GM06990 (cell line): ENCODE measurements at places on chromosomes 12 and 14.

GRCh38 chr14:45112896-45113781, 21.1 kb downstream of the FKBP3 start:
- no peak for DNase-seq

DNA sequence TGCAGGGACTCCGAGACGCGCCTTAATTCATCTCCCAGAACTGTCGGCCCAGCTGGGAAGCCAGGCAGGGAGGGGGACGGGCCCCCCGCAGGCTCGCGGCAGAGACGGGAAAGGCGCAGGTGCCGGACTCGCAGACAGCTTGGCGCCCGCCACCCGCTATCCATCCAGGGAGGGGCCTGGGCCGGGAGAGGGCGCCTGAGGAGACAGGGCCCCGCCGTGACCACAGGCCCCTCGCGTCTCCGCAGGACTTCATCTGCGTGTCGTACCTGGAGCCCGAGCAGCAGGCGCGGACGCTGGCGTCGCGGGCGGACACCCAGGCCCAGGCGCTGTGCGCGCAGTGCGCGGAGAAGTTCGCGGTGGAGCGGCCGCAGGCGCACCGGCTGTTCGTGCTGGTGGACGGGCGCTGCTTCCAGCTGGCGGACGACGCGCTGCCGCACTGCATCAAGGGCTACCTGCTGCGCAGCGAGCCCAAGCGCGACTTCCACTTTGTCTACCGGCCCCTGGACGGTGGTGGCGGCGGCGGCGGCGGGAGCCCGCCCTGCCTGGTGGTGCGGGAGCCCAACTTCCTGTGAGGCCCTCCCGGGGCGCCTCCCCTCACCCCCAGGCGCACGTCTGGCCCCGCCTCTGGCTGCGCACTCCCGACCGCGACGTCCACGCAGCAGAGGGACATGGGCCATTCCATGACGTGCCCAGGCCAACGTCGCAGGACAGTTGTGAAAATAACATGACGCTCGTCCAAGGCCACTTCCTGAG, 60.6 kb downstream of the LGMN start:
- no peak for DNase-seq

- DNase-seq = no peak
Observed at GRCh38 chr14:33039311-33039710, 100.6 kb downstream of the NPAS3 start.

DNA sequence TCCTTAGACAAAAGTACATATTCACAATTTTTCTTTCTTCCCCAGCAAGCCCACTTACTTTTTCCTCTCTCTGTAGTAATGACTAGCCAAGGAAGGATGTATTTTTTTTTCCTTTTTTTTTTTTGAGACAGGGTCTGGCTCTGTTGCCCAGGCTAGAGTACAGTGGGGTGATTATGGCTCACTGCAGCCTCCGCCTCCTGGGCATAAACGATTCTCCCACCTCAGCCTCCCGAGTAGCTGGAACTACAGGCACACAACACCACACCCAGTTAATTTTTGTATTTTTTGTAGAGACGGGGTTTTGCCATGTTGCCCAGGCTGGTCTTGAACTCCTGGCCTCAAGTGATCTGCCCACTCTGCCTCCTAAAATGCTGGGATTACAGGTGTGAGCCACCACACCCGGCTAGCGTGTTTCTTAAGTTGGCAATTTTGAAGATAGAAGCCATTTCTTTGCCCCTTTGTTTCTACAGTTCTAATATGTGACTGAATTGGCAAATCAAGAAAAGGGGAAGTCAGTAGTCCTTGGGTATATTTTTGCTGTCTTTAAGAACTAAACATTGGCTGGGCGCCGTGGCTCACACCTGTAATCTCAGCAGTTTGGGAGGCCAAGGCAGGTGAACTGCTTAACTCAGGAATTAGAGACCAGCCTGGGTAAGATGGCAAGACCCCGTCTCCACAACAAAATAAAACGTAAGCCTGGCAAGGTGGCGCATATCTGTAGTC, 3.2 kb upstream of the NACA start:
- no peak for DNase-seq

DNA sequence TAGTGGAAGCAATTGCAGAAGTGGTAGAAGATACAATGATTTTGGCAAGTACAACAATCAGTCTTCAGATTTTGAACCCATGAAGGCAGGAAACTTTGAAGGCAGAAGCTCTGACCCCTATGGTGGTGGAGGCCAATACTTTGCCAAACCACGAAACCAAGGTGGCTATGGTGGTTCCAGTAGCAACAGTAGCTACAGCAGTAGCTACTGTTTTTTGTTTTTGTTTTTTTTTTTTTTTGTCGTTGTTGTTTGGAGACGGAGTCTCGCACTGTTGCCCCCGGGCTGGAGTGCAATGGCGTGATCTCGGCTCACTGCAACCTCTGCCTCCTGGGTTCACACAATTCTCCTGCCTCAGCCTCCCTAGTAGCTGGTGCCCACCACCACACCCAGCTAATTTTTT, 47.4 kb downstream of the IFNG-AS1 start:
- no peak for DNase-seq

DNA sequence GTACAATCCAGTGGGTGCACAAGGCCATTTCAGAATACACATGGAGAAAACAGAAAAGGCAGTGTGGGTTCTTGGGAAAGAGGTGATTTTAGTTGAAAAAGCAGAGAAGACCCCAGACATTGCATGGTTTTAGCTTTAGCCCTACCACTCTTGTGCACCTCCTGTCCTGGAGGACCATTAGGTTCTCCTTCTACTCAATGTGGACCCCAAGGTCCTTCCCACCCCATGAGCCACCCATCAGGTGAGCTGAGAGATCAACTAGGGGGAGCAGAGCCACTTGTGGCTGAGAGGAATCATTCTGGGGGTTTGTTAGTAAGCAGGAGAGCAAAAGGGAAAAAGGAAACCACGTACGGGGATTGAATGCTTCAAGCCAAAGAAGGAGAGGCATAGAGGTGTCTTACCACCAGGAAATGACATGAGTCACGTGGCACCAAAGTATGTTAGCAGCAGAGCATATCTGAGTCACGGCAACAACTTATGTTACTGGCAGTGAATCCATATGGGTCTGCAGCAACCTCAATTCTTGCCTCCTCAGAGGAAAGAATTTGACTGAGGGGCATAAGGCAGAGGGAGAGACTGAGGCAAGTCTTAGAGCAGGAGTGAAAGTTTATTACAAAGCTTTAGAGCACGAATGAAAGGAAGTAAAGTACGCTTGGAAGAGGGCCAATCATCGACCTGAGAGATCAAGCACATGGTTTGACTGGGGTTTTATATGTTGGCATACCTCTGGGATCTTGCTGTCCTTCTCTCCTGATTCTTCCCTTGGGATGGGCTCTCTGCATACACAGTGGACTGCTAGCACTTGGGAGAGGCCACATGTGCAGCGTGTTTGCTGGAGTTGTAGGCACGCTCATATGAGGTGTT, 73.9 kb downstream of the HSD17B6 start:
- no peak for DNase-seq

- no peak for DNase-seq
Observed at GRCh38 chr12:112148031-112148513, 22.7 kb downstream of the TRAFD1 start.
